ENCODE measurements at places on chromosomes 1 and 21.
A peak's percentile ranks its signal among the peaks of the same experiment; 100 is the strongest.

DNA sequence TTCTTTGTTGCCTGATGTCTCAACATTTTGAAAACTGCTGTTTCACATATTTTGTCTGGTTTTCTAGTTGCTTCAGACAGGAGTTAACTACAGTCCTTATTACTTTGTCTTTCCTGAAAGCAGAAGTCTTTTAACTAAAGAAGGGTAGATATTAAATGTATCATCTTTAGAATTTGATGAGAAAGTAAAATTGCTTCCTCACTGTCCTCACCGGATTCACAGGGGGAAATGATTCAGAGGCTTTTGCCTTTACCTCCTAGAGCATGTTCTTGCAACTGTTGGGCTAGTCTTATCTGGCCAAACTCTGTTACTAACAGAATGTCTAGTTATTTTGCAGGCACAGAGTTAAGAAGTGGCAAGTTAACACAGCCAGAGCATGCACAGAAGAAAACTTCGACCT is 107.2 kb upstream of the VAV3 start:
- DNase-seq = no peak

DNA sequence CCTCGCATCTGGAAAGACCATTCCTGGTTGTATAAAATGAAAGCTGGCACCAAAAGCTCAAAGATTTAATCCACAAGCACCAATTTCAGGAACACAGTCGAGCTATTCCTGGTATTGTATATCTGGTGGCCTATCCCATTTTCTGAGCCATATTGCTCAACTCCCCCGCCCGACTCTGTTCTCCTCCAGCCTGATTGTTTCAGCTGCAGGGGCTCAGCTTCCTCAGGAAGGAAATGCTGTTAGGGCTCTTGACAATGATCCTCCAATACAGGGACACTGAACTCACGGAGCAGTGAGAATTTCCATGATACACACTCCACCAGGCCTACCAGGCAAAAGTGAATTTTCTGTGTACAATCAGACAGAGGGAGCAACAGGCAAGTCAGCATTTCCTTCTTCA is 16.9 kb upstream of the TDRD10 start:
- DNase-seq = no peak

GRCh38 chr1:20216574-20216973 is 30.3 kb upstream of the PLA2G2C start:
- DNase-seq = peak; percentile 15

DNA sequence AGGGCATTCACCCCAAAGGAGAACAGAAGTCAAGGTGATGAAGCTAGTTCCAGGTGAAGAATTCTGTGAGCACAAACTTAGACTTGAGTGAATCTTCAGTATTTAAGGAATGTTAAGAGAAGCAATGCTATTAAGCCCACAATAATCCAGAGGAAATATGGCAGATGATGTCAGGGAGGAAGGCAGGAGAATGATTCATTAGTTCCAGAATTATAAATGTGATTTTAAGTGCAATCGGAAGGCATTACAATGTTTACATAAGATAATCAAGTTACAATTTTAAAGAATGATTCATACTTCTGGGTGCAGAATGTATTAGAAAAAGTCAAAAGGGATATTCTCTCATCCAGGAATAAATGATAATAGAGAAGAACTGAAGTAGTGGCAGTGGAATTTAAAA is 545.2 kb upstream of the BRINP3 start:
- no peak for DNase-seq

DNA sequence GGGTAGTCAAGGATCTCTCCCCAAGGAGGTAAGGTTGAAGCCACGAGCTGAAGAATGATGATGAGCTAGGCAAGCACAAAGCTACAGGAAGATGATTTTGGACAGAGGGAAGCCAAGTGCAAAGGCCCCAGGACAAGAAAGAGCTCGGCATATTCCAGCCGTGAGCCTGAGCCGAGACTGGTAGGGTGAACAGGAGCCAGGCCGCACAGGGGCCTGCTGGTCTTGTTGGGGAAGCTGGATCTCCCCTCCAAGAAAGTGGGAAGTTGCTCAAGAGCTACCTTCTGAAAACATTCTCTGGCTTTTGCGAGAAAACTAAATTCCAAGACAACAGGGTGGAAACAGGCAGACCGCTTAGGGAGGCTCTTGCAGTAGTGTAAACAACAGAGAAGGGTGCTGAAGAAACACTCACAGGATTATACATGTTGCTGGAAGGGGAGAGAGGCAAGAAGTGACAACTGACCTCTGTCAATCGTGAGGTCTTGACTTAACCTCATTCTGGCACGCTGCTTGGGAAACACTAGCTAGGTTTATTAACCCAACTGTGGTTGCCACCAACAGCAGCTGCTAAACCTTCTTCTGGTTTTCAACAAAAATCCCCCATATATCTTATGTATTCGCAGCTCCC is 625.2 kb downstream of the SMYD3 start:
- DNase-seq = no peak

All from CD4-positive, alpha-beta T cell treated with Interleukin-12 subunit alpha and Interleukin-12 subunit beta, for 1 hour (primary cell).